ENCODE measurements at places on chromosomes 1 and 21. TPM values are rescaled to one million over a fixed set of nuclear protein-coding genes. Genes with fewer than 3 reads are reported as not detected.

DNA sequence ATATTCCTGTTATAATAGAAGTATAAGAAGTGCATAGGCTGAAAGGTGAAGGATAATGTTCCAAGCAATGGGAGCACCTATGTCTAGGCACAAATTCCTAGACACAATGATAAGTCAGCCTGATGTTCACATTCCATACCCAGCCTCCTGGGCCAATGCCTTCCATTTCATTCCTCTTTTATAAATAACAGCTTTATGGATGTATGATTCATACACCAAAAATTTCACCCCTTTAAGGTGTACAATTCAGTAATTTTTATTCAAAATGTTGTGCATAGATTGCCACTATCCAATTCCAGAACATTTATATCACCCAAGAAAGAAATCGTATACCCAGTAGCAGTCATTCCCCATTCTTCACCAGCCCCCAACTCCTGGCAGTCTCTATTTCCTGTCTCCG, 118.8 kb downstream of the BRINP2 start:
- no peak for DNase-seq

The CA14 gene
- not detected for total RNA-seq

DNA sequence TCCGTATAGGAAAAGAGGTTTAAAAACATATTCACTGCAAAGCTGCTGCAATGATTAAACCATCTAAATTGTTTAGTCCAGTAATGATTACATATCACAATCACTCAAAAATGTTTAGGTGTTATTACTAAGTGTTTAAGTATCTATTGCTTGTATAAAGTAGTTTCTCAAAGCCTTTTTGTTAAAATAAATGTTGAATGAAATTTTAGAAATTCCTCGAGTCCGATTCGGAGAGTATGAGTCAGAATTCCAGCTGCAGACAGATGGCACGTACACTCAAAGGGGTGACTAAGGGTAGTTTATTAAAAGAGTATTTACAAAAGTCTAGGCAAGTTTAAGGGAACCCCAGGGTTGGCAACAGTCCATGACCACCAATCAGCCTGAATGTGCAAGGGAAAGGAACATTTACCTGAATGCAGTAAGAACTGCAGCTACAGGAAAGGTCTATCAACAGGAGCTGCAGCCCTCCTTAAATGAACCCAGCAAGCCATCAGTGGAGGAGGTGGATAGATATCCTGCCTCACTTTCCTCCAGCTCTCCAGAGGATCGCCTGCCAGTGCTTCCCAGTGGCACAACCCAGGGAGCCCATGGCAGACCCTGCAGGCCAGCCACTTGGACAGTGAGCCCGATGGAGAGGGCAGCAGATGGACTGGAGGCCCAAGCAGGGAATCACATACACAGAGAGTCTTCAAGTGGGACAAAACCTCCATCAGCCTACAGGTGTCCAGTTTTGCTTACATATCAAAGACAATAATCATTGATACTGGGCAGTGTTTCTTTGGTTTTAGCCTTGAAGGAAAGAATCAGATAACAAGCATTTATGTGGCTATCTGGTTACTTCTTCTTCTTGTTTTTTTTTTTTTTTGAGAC, 92.1 kb upstream of the SLC44A3 start:
- no peak for DNase-seq

DNA sequence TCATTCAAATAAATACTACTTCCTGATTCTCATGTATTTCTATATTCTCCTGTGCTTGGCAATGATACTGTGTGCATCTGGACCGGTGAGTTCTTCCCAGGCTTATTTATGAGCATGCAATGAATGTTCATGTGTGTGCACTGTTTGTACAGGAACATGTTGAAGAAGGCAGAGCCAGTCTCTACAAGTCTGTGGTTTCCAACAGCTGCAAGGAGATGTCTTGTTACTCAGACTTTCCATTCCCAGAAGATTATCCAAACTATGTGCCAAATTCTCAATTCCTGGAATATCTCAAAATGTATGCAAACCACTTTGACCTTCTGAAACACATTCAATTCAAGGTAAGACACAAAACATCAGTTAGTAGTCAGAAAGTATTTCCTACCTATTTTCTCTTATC, 19.1 kb downstream of the FMO1 start:
- no peak for DNase-seq

GRCh38 chr21:34514576-34515115, 2.6 kb upstream of the KCNE1 start:
- DNase-seq, result no peak

DNA sequence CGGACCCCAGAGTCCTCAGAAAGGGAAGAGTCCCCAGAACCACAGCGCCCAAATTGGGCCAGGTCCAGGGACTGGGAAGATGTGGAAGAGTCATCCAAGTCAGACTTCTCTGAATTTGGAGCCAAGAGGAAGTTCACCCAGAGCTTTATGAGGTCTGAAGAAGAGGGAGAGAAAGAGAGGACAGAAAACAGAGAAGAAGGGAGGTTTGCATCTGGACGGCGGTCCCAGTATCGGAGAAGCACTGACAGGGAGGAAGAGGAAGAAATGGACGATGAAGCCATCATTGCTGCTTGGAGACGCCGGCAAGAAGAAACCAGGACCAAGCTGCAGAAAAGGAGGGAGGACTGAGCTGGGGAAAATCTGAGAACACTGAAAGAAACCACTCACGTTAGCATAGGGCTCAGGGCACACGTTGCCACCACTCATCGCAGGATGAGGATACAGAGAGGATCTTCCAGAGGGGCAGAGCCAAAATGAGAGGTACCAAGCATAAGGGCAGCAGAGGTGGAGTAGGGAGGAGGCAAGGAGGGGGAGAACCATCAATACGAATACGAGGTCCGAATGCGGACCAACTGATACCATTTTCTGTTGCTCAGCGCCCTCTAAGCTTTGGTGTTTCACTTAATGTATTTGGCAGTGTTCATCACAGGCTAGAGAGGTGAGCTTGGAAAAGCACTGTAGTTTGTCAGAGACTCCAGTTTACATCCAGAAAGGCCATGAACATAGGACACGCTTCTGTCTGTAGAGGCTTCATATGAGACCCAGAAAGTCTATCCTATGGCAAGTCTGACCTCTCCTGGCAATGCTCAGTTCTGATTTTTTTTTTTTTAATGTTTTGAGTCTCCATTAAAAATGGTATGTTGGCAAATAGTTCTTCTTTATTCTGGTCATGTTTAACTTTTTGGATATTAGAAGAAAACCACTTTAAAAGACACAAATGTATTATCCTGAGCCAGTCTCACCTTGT, 34.7 kb downstream of the STYXL2 start:
- no peak for DNase-seq
